ENCODE measurements at places on chromosomes 6 and 20. TPM values are rescaled to one million over a fixed set of nuclear protein-coding genes. Genes with fewer than 3 reads are reported as not detected.

- H3K27me3 ChIP-seq: no peaks in the 10 kb centered on the region
- no peak for DNase-seq
- H3K27ac ChIP-seq: no peak overlapping the region
- H3K36me3 ChIP-seq: no peaks in the 10 kb centered on the region
- no peak overlapping the region for H3K4me3 ChIP-seq
Measured at GRCh38 chr6:142478117-142478516, 176.3 kb downstream of the ADGRG6 start.

The C20orf144 gene
- 0.51 TPM for total RNA-seq

The RHAG gene
- not detected for total RNA-seq

DNA sequence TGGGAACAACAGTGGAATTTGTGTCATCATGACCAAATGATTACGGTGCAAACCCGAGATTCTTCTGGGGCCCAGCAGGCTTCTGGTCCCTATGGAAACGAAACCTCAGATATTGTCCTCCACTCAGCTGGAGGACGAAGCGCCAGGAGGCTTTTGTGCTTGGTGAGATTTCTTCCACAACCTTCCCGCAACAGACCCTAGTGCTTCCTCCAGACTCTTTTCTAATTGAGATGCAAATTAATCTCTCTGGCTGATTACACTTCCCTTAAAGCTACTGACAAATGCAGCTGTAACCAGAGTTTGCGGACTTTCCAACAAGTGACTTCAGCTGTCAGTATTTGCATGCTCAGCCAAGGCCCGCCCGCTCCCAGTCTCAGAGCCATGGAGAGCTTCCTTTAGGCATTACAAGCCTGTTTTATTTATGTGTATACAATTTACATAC is 96.0 kb downstream of the INSM1 start:
- no peaks in the 10 kb centered on the region for H3K27me3 ChIP-seq
- no peaks in the 10 kb centered on the region for H3K36me3 ChIP-seq
- no peak for DNase-seq
- no peak overlapping the region for H3K27ac ChIP-seq
- no peak overlapping the region for H3K4me3 ChIP-seq

GRCh38 chr6:90436403-90436802 is 139.8 kb upstream of the BACH2 start:
- no peak for DNase-seq
- no peaks in the 10 kb centered on the region for H3K36me3 ChIP-seq
- H3K27me3 ChIP-seq: no peaks in the 10 kb centered on the region
- H3K27ac ChIP-seq: no peak overlapping the region
